ENCODE measurements at places on chromosomes 4 and X. TPM values are rescaled to one million over a fixed set of nuclear protein-coding genes. Genes with fewer than 3 reads are reported as not detected.

The FGF16 gene
- under 0.01 TPM for total RNA-seq

The UCHL1 gene
- total RNA-seq: 314 TPM

The MAGEB1 gene
- total RNA-seq: not detected

The C4orf50 gene
- not detected for total RNA-seq

The CENPC gene
- 12.9 TPM for total RNA-seq

The ALPK1 gene
- 16.5 TPM for total RNA-seq

The RPGR gene
- total RNA-seq: 9.4 TPM

The HSFX2 gene
- not detected for total RNA-seq

The ADGRG2 gene
- total RNA-seq: 11.9 TPM

The MID2 gene
- 12.9 TPM for total RNA-seq

The SLC6A14 gene
- not detected for total RNA-seq

The KLF8 gene
- total RNA-seq: 4.4 TPM

The LEF1 gene
- 0.37 TPM for total RNA-seq

The MAGEA10 gene
- total RNA-seq: not detected

The SOD3 gene
- 1.6 TPM for total RNA-seq

The ZCCHC18 gene
- not detected for total RNA-seq

The BMX gene
- total RNA-seq: not detected

The CNGA1 gene
- total RNA-seq: not detected

The MAGEA4 gene
- total RNA-seq: not detected

The DCAF12L2 gene
- total RNA-seq: 0.39 TPM

The SPATA18 gene
- 15.4 TPM for total RNA-seq

The STK26 gene
- 8.1 TPM for total RNA-seq

The ODAPH gene
- total RNA-seq: not detected

The ANKRD17 gene
- total RNA-seq: 76.2 TPM

The CTAG2 gene
- total RNA-seq: not detected

The FRG2 gene
- total RNA-seq: not detected

The VCX3B gene
- not detected for total RNA-seq

The NAP1L2 gene
- total RNA-seq: under 0.01 TPM

The NPY2R gene
- total RNA-seq: under 0.01 TPM

The FLNA gene
- 1,461 TPM for total RNA-seq

The IL3RA gene
- total RNA-seq: not detected

The LIMCH1 gene
- 0.73 TPM for total RNA-seq

The HERC5 gene
- total RNA-seq: 1.4 TPM

The DAPP1 gene
- total RNA-seq: not detected

The UGT2B11 gene
- not detected for total RNA-seq

The PAGE2B gene
- not detected for total RNA-seq

The GPRASP3 gene
- total RNA-seq: 2.6 TPM

The TMEM35A gene
- 1.6 TPM for total RNA-seq

The GBA3 gene
- total RNA-seq: not detected

The DUSP21 gene
- total RNA-seq: not detected

The ABCG2 gene
- 0.39 TPM for total RNA-seq

The SPANXN1 gene
- total RNA-seq: not detected

The OPHN1 gene
- 4.8 TPM for total RNA-seq

The C4orf46 gene
- total RNA-seq: 16.2 TPM

The IL1RAPL2 gene
- total RNA-seq: 0.20 TPM

The CXCL8 gene
- total RNA-seq: 14.3 TPM

The PAK3 gene
- under 0.01 TPM for total RNA-seq

The PNMA5 gene
- not detected for total RNA-seq

The TMEM255A gene
- under 0.01 TPM for total RNA-seq

The CFP gene
- total RNA-seq: 0.37 TPM

The UTP14A gene
- total RNA-seq: 32.6 TPM

The UGT2A1 gene
- total RNA-seq: not detected
